ENCODE measurements at places on chromosomes 3 and 15. TPM values are rescaled to one million over a fixed set of nuclear protein-coding genes. Genes with fewer than 3 reads are reported as not detected.

GRCh38 chr3:169295912-169296570 is 367.5 kb downstream of the MECOM start:
- no peaks in the 10 kb centered on the region for H3K36me3 ChIP-seq
- no peak for DNase-seq
- no peaks in the 10 kb centered on the region for H3K27me3 ChIP-seq
- H3K4me1 ChIP-seq, result no peaks in the 10 kb centered on the region

- no peak for DNase-seq
- H3K27ac ChIP-seq, result no peak overlapping the region
- no peaks in the 10 kb centered on the region for H3K36me3 ChIP-seq
- no peaks in the 10 kb centered on the region for H3K27me3 ChIP-seq
- no peak overlapping the region for H3K4me3 ChIP-seq
- peaks cover 15% of the 10 kb centered on the region for H3K4me1 ChIP-seq
Measured at GRCh38 chr3:50296721-50297383, 2.4 kb downstream of the HYAL3 start.

EPM2AIP1 gene
- total RNA-seq, result 13.0 TPM

CADPS gene
- total RNA-seq, result 2.9 TPM

DNA sequence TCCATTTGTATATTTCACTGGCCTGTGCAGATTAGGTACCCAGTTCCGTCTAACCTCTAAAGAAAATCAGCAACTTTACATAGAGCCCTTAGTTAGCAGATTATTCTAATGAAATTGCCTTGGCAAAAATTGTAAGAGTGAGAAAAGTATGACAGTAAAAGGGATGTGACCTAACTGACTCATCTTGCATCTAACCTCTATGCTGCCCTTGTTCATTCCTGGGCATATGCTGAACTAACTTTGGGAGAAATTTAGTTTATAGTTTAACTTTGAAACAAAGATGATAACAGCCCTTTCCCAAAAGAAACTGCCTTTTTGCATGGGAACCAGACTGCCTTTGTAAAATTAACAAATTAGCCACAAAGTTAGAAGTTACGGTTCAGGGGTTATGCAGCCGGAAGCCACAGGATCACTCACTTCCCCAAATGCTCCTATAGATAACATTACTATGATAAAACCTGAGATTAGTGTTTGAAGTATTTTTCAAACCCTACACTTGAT is 839.8 kb upstream of the ALCAM start:
- no peak overlapping the region for H3K4me3 ChIP-seq
- no peak for DNase-seq
- H3K27ac ChIP-seq, result no peak overlapping the region

DNA sequence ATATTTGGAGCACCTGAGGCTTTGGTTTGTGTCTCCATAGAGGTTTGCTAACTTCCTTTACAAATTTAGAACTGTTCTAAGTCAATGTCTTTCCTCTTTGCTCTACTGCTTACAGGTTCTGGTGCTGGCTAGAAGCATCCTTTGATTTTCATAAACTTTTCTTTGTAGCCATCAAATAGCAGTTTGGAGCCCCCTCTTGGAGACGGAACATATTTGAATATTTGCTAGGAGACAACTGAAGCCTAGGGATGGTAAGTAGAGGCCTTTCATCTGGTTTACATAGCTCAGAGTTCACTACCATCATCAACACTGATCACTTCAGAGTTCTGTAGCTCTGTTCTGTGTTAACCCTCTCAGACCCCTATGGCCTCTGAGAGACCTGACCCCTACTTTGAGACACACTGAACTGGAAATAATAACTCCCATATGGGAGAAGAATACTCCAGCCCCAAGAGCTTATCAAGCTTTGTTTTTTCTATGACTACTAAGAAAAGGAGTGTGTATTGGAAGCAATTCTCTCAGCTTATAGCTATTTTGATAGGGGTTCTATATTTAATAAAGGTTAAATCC is 420.4 kb downstream of the EPHA3 start:
- no peaks in the 10 kb centered on the region for H3K4me1 ChIP-seq
- H3K27me3 ChIP-seq, result no peaks in the 10 kb centered on the region
- H3K27ac ChIP-seq, result no peak overlapping the region

- H3K4me3 ChIP-seq, result no peak overlapping the region
- peaks cover under 1% of the 10 kb centered on the region for H3K4me1 ChIP-seq
- H3K27me3 ChIP-seq, result no peaks in the 10 kb centered on the region
- DNase-seq, result peak; percentile 46
- no peak overlapping the region for H3K27ac ChIP-seq
Measured at GRCh38 chr15:63030101-63030551, 12.4 kb upstream of the TPM1 start.

FBXL2 gene
- total RNA-seq, result 1.1 TPM

GRCh38 chr3:117398141-117398899 is 688.7 kb downstream of the TUSC7 start:
- no peaks in the 10 kb centered on the region for H3K4me1 ChIP-seq
- no peaks in the 10 kb centered on the region for H3K36me3 ChIP-seq
- no peaks in the 10 kb centered on the region for H3K27me3 ChIP-seq
- no peak overlapping the region for H3K27ac ChIP-seq

DNA sequence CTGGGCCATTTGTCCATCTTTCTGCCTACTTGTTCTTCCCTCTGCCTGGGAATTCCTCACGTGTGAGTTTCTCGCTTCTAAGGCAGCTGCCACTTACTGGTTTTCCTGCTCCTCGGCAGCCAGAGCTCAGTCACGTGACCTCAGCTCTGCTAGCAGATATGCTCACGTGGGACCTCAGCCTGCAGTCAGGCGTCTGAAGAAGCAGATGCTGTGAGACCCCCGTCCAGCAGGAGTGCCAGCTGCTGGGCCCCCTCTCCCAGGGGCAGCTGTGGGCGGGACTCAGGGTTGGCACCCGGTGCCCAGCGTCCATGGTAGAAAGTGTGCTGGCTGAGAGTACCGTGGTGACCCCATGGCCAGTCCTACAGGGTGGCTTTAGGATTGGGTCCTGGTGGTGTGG is 161.3 kb upstream of the TLE3 start:
- H3K27me3 ChIP-seq, result no peaks in the 10 kb centered on the region
- peak; percentile 63 for DNase-seq
- no peaks in the 10 kb centered on the region for H3K36me3 ChIP-seq
- H3K27ac ChIP-seq, result no peak overlapping the region

C3orf70 gene
- total RNA-seq, result 8.4 TPM

DNA sequence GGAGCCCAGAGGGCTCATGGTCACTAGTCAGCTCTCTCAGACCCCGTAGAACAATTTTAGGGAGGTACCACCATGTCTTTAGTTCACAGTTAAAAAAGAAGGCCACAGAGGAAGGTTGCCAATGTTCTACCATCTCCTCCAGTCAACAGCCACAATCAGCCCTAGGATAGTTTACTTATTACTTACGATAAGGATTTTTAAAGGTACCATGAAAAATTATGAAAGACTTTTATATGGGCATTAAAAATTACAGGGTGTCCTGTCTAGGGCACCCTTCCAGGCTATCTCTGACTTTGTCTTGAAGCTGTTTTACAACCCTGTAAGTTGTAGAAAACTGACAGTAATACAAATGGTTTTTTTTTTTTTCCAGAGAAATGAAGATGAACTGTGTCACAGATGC is 57.9 kb downstream of the CAPN7 start:
- H3K4me1 ChIP-seq, result no peaks in the 10 kb centered on the region
- no peaks in the 10 kb centered on the region for H3K36me3 ChIP-seq
- no peak for DNase-seq
- no peak overlapping the region for H3K4me3 ChIP-seq
- H3K27ac ChIP-seq, result no peak overlapping the region
- no peaks in the 10 kb centered on the region for H3K27me3 ChIP-seq

GRCh38 chr3:69232482-69232881 is 110.1 kb upstream of the LMOD3 start:
- no peaks in the 10 kb centered on the region for H3K4me1 ChIP-seq
- H3K27me3 ChIP-seq, result no peaks in the 10 kb centered on the region
- H3K4me3 ChIP-seq, result no peak overlapping the region
- no peak overlapping the region for H3K27ac ChIP-seq
- no peak for DNase-seq

DNA sequence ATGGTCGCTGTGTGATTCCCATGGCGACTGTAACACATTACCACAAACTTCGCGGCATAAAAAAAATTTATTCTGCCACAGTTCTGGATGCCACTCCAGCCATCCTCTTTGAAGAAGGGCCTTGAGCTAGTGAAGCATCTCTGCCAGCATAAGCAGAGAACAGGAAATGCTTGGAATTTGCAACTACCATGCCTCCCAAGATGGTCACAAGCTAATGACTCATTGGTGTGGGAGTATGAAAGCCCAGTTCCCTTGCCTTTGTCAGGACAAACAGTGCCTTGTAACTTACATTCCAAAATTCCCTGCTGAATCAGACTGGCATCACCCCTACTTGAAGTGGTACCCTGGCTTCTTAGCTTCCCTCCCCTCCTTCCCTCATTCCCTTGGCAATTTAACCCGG is 129.7 kb downstream of the PROS1 start:
- H3K4me3 ChIP-seq, result no peak overlapping the region
- no peaks in the 10 kb centered on the region for H3K4me1 ChIP-seq
- no peaks in the 10 kb centered on the region for H3K27me3 ChIP-seq
- no peaks in the 10 kb centered on the region for H3K36me3 ChIP-seq
- H3K27ac ChIP-seq, result no peak overlapping the region
- DNase-seq, result no peak

GRCh38 chr3:189467451-189467850 is 163.7 kb upstream of the TP63 start:
- no peaks in the 10 kb centered on the region for H3K36me3 ChIP-seq
- no peak for DNase-seq
- H3K4me1 ChIP-seq, result no peaks in the 10 kb centered on the region

DNA sequence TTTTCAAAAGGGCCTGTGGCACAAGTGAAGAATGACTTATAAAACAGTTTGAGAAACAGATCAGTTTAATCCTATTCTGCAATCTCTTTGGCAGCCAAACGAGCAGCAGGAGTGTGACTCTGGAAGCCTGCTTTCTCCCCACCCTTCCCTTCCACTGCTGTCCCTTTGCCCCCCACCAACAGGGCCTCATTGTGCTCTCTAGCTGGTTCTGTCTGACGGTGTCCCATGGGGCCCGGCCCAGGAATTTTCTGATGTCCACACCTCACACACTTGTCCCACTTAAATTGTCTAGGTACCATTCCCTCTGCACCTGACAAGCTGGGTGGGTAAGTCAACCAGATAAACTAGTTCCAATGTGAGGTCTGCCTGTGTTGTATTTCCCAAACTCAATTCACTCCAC is 16.4 kb downstream of the SLCO2A1 start:
- no peaks in the 10 kb centered on the region for H3K27me3 ChIP-seq
- no peak for DNase-seq
- H3K36me3 ChIP-seq, result no peaks in the 10 kb centered on the region
- no peak overlapping the region for H3K4me3 ChIP-seq
- no peak overlapping the region for H3K27ac ChIP-seq

GRCh38 chr15:69926721-69927120 is 171.0 kb downstream of the TLE3 start:
- DNase-seq, result no peak
- no peaks in the 10 kb centered on the region for H3K27me3 ChIP-seq
- no peaks in the 10 kb centered on the region for H3K4me1 ChIP-seq

DNA sequence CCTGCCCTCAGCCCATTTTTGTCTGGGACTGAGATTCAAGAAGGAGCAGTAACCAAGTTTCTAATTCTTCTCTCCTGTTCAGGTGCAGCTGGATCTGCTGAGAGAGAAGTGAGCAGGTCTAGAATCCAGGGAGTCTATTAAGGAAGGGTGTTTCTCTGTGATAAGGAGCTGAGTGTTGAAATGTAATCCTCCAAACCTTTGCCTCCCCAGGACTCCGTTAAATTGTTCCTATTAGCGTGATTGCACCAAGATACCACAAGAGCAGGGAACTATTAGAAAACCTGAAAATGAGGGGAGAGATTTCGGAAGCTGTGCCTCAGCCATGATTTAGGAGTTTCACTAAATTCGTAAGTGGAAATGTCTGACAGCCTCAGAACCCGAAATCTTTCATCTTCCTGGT is 192.6 kb downstream of the EBLN2 start:
- no peaks in the 10 kb centered on the region for H3K36me3 ChIP-seq
- H3K4me3 ChIP-seq, result no peak overlapping the region
- no peak overlapping the region for H3K27ac ChIP-seq
- H3K4me1 ChIP-seq, result no peaks in the 10 kb centered on the region

SYNPR gene
- total RNA-seq, result not detected

GRCh38 chr3:26653811-26654425 is 31.3 kb downstream of the LRRC3B start:
- no peaks in the 10 kb centered on the region for H3K36me3 ChIP-seq
- no peak overlapping the region for H3K4me3 ChIP-seq
- H3K4me1 ChIP-seq, result no peaks in the 10 kb centered on the region
- H3K27me3 ChIP-seq, result no peaks in the 10 kb centered on the region
- no peak overlapping the region for H3K27ac ChIP-seq

- no peaks in the 10 kb centered on the region for H3K4me1 ChIP-seq
- DNase-seq, result no peak
- H3K27ac ChIP-seq, result no peak overlapping the region
- H3K4me3 ChIP-seq, result peak overlapping the region; percentile 82
Measured at GRCh38 chr15:50181201-50181968, 611 bp upstream of the SLC27A2 start.

- H3K27ac ChIP-seq, result no peak overlapping the region
- H3K4me3 ChIP-seq, result no peak overlapping the region
- H3K36me3 ChIP-seq, result peaks cover 11% of the 10 kb centered on the region
Measured at GRCh38 chr3:194450341-194450740, 36.5 kb downstream of the ATP13A3 start.

Data from colonic mucosa (tissue), 4 donors.